ENCODE measurements at places on chromosomes 1 and 21.

DNA sequence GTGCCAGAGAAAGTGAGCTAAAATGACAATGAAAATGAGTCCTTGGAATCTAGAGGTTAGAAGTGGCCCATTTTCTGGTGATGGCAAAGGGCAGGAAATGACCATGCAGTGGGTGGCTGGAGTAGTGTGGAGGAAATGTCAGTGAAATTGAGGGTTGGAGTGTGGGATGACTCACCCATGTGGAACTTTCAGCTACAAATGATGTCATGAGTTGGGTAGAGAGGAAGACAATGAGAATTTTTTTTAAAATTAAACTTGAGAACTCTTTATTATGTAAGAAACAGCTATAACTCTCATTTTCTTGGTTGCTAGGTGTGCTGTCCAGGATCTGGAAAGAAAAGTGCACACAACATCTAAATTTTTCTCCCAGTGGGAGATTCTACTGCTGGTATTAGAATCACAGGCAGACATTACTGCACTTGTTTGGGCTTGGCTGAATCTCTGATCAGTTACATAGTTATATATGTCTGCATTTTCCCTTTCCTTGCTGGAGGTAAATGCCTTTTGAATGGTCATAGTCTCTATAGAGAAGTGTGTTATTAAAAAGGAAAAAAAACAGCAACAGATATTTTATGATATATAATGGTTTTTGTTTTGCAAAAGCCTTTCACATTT, 56.8 kb upstream of the GNG12 start:
- no peaks in the 10 kb centered on the region for H3K27me3 ChIP-seq
- no peaks in the 10 kb centered on the region for H3K4me1 ChIP-seq

DNA sequence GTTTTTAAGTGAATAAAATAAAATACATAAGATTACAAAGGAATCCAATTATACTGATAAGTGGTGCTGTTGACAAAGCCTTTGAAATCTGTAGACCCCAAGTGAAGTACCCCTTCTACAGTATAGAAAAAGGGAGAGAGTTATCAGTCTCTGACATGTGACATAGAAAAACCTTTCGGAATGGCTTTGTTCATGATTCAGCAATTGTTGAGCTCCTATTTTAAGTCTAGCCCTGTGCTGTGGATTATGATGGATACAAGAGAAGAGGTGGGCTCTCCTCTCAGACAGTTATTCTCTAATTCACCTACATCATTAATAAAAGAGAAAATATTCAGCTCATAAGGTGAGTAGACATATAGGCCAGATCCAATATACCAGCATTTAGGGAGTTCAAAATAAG, 53.3 kb upstream of the ITPKB start:
- no peak overlapping the region for H3K27ac ChIP-seq
- no peak overlapping the region for H3K4me3 ChIP-seq
- no peaks in the 10 kb centered on the region for H3K36me3 ChIP-seq
- no peaks in the 10 kb centered on the region for H3K4me1 ChIP-seq
- no peak for DNase-seq
- H3K27me3 ChIP-seq = no peaks in the 10 kb centered on the region

DNA sequence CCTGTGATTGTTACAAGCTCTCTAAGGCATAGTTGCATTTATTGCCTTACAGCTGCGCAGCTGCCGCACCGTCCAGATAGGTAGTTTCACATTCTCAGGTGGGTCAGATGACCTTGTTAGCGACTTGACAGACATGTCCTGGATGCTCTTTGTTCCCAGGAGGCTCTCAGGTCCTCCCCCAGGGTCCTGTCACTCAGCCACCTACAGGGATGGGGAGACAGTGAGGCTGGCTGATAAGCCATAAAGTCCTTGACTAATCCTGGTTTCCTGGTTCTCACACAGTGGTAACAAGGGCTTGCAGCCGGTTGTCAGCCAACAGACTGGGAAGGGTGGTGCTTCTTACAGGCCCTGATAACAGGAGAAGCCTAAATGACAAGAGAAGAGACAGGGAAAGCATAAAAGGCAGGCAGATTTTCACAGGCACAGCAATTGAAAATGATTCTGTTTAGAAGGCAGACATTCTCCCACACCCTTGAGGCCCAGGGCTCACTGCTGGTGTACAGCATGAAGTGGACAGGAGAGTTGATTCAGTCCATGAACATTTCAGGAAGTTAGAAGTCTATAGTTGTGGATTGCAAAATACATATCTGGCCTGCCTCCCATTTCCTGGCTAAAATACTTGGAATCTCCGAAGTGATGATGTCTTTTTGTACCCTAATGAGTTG, 2.9 kb downstream of the ARF1 start:
- no peaks in the 10 kb centered on the region for H3K27me3 ChIP-seq
- H3K4me3 ChIP-seq = no peak overlapping the region
- peak; percentile 52 for DNase-seq
- peaks cover 75% of the 10 kb centered on the region for H3K4me1 ChIP-seq
- H3K36me3 ChIP-seq = peaks cover 6% of the 10 kb centered on the region

- H3K27me3 ChIP-seq = no peaks in the 10 kb centered on the region
- no peak overlapping the region for H3K4me3 ChIP-seq
- DNase-seq = no peak
- peaks cover under 1% of the 10 kb centered on the region for H3K4me1 ChIP-seq
- no peaks in the 10 kb centered on the region for H3K36me3 ChIP-seq
These were observed 5.7 kb upstream of the ZDHHC18 start for GRCh38 chr1:26820784-26821269.

- H3K4me3 ChIP-seq = no peak overlapping the region
- peaks cover 26% of the 10 kb centered on the region for H3K4me1 ChIP-seq
- DNase-seq = no peak
- H3K36me3 ChIP-seq = no peaks in the 10 kb centered on the region
- no peaks in the 10 kb centered on the region for H3K27me3 ChIP-seq
These were observed 5.0 kb downstream of the BTG3 start for GRCh38 chr21:17607684-17608083.

GRCh38 chr1:19307794-19308508, 4.0 kb downstream of the AKR7A2 start:
- no peaks in the 10 kb centered on the region for H3K27me3 ChIP-seq
- no peak overlapping the region for H3K27ac ChIP-seq

- H3K4me3 ChIP-seq = no peak overlapping the region
- H3K27ac ChIP-seq = no peak overlapping the region
- H3K4me1 ChIP-seq = peaks cover 28% of the 10 kb centered on the region
- no peak for DNase-seq
- H3K27me3 ChIP-seq = no peaks in the 10 kb centered on the region
These were observed 25.8 kb upstream of the EVA1B start for GRCh38 chr1:36349241-36349671.
